ENCODE measurements at places on chromosomes 4 and X. TPM values are rescaled to one million over a fixed set of nuclear protein-coding genes. Genes with fewer than 3 reads are reported as not detected.
A peak's percentile ranks its signal among the peaks of the same experiment; 100 is the strongest.

DNA sequence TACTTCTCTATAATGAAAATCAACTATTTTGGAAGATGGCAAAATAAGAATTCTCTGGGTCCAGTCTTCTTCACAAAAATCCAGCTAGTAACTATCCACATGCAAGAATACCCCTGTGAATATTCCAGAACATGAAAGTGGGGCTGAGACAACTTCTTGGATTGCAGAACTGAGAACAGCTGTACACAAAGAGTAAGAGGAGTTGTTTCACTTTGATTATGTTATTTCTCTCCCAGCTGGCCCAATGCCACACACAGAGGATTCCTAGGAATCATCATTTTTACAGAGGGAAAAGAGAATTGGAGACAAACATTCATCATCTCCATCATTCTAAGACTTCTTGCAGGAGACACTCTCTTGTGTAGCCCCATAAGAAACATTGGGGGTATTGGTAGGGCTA, 782.2 kb upstream of the LCORL start:
- DNase-seq = no peak

DNA sequence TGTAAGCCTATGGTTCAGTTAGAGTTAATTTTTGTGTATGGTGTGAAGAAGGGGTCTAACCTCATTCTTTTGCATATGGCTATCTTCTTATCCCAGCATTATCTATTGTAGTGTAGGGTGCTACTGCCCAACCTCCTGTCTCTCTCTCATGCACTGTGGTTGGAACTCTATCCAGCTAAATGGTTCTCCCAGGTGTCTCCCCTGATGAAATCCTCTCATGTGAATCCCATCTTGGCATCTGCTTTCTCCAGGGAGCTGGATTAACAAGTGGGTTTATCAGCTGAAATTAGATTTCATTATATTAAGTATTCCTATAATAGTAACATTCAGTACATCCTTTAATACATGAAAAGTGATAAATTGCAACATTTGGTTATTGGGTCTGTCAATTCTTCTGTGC, 224.7 kb upstream of the SFRP2 start:
- no peak for DNase-seq

- no peak for DNase-seq
Observed at GRCh38 chrX:48892896-48893295, 4.7 kb downstream of the TIMM17B start.

Gene THAP6
- polyA plus RNA-seq = 4.2 TPM

DNA sequence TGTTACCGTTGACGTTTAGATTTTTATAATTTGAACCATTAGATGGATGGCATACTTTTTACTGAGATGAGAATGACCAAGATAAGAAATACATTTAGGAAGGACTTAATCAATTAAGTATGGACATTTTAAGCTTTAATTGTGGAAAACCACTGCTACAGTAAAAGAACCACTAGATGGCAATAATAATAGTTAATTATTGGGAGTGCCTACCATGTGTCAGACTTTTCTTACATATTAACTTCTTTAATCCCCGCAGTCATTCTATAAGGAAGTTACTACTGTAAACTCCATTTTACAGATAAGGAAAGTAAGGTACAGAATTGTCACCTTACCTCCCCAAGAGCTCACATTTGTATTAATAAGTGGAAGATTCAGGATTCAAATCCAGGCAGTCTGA, 48.5 kb upstream of the MYOZ2 start:
- DNase-seq = no peak

DNA sequence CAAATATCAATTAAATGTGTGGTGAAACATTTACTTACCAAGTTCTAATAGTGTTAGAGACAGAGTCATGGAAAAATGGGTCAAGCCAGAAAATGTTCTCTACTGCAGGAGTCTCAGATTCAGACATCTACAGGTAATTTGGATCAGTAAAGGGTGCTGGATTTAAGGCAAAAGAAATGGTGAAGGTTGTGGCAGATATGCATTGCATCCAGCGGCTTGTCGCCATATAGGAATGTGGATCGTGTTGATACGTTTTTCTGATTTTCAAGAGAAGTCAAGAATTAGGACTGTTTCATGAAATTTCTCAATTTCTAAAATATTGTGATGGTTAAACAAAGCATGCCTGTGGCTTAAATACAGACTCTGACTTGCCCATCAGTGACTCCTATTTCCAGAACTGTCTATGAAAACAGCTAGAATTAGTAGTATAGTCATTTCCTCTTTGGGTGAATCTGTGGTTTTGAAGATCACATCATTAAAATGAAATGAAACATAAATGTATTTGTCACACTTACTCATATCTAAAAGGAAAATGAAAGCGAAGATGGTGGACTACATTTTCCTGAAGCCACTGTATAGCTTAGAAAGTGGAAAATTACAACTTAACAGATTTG, 110.1 kb upstream of the VEGFC start:
- peak; percentile 97 for DNase-seq

GRCh38 chr4:14771504-14772175, 230.6 kb upstream of the CPEB2 start:
- DNase-seq = peak; percentile 95

Gene CCNI
- 201 TPM for polyA plus RNA-seq

DNA sequence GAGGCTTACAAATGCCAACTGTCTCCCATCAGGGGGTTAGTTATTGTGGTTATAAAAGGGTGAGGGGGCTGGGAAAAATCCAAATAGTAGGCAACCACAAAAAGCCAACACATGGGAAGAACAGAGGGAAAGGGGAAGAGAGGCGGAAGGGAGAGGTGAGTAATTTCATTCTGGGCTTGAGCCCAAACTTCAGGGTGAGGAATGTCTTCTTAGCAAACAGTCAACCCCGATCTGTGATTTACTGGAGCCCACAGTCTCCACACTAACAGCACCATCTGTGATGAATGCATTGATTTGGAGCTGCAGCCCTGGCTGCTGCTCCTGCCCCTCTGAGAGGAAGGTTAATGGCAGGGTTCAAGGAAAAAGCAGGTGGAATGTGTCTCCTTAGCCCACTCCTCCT, 162.2 kb upstream of the GPR101 start:
- no peak for DNase-seq

Measured in foreskin keratinocyte (primary cell).